ENCODE measurements at places on chromosomes 7 and 10.

DNA sequence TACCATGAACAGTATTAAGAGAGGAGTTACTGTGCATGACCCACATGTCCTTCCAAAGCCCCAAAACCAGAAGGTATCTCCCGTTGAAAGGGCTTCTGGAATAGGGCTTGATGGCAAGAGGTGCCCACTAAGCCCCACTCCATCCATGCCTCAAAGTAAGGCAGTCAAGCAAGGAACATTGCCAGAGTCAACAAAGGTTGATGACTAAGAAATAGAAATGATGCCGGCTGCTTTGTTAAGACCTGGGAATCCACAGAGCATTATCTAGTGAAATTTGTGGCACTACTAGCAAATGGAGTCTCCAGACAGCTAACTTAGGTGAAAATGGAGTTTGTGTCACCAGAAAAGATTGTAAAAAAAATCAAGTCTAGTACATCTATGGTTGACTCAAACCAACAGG is 6.2 kb downstream of the SFR1 start:
- H3K4me3 ChIP-seq: no peak overlapping the region
- no peak for DNase-seq
- H3K36me3 ChIP-seq: no peaks in the 10 kb centered on the region
- H3K27me3 ChIP-seq: no peaks in the 10 kb centered on the region

DNA sequence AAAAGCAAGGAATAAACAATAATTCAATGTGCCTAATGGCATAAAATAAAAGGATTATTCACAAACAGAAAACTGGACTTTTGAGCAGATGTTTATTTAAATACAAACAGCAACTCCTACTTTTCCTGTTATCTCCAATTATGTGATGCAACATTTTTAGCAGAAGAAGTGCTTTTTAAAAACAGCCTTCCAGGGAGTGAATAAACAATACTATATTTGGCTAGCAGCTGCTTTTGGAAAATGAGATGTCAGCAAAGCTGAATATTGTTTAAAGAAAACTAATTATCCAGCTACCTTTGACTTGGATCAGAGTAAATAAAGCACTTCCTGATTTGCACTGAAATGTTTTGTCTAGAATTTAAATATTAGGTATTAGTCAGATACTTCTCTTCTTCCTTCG is 23.2 kb downstream of the CDK1 start:
- H3K4me1 ChIP-seq: no peaks in the 10 kb centered on the region
- no peaks in the 10 kb centered on the region for H3K27me3 ChIP-seq
- DNase-seq: no peak
- no peak overlapping the region for H3K27ac ChIP-seq
- H3K36me3 ChIP-seq: no peaks in the 10 kb centered on the region

DNA sequence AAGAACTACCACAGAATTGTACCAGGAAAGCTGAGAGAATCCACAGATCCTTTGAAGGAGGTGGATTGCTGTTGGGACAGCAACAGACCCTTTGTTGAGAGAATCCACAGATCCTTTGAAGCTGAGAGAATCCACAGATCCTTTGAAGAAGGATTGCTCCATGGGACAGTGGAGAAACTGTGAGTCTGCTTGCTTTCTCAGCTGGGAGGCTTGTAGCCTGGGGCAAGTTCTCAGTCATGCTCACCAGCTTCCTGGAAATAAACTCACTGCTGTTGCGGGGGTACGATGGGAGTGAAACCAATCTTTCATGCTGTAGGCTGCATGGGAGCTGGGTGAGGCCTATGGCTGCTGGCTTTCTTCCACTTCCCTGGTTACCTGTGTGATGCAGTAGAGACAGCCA is 106.3 kb downstream of the C7orf25 start:
- H3K27ac ChIP-seq: no peak overlapping the region
- no peaks in the 10 kb centered on the region for H3K27me3 ChIP-seq
- no peaks in the 10 kb centered on the region for H3K4me1 ChIP-seq
- H3K4me3 ChIP-seq: no peak overlapping the region

- peaks cover 30% of the 10 kb centered on the region for H3K27me3 ChIP-seq
- DNase-seq: no peak
- no peaks in the 10 kb centered on the region for H3K36me3 ChIP-seq
- H3K27ac ChIP-seq: no peak overlapping the region
- H3K4me1 ChIP-seq: no peaks in the 10 kb centered on the region
Measured at GRCh38 chr10:71203124-71203523, 9.2 kb upstream of the UNC5B start.

GRCh38 chr7:50268990-50269389 is 35.5 kb upstream of the IKZF1 start:
- H3K27me3 ChIP-seq: no peaks in the 10 kb centered on the region
- H3K4me1 ChIP-seq: no peaks in the 10 kb centered on the region
- H3K27ac ChIP-seq: peak overlapping the region; percentile 47
- no peak for DNase-seq
- no peaks in the 10 kb centered on the region for H3K36me3 ChIP-seq
